ENCODE measurements at places on chromosomes 1 and 21. TPM values are rescaled to one million over a fixed set of nuclear protein-coding genes. Genes with fewer than 3 reads are reported as not detected.
A peak's percentile ranks its signal among the peaks of the same experiment; 100 is the strongest.

The MAEL gene
- not detected for total RNA-seq

DNA sequence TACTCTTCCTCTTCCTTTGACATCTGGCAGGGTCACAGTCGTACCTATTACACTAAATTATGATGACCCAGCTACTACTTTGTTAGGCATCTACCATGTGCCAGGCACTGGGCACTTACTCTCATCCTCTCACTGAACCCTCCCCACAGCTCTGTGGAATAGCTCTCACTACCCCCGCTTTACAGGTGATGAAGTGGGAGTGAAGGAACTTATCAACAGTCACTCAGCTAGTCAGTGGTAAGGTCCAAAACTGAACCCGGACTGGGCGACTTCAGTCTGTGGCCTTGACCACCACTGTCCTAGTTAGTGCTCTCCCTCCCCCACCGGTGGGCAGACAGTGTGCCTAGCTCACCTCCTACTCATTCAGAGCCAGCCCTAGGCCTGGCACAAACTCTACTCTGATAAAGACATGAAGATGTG is 12.3 kb downstream of the ADGRB2 start:
- no peak overlapping the region for H3K27ac ChIP-seq
- DNase-seq, result no peak
- H3K4me1 ChIP-seq, result peaks cover 67% of the 10 kb centered on the region
- H3K4me3 ChIP-seq, result no peak overlapping the region
- H3K27me3 ChIP-seq, result no peaks in the 10 kb centered on the region
- H3K36me3 ChIP-seq, result no peaks in the 10 kb centered on the region

DNA sequence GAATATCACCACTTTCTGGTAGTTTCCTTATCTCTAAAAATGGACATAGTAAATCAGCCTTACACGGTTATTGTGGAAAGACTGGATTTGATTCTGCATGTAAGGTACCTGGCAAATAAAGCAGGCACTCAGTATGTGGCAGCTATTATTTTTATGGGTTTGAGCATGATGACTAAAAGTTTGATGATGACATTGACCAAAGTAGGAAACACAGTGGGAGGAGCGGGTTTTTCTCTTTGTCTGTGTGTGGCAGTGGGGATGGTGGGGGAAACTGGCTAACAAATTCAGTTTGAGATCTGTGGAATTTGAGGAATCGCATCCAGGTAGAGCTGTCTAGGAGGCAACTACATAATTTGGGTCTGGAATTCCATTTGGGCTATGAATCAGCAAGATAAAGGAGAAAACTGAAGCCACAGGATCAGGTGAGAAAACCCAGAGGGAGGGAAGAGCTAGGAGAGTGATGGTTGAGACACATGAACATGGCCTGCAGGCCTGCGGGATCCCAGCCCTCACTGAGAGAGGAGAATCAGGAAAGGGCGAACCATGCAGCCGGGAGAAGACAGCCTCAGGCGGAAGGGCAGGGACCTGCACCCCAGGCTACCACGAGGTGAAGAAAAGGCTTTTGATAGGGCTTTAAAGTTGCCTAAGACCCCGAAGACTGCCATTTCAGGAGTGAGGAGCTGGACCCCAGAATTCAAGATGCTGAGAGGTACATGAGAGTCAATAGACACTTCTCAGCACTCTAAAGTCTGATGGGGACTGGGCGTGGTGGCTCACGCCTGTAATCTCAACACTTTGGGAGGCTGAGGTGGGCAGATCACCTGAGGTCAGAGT is 52.2 kb downstream of the MEF2D start:
- H3K27me3 ChIP-seq, result peaks cover 22% of the 10 kb centered on the region
- H3K36me3 ChIP-seq, result no peaks in the 10 kb centered on the region
- H3K4me1 ChIP-seq, result peaks cover 13% of the 10 kb centered on the region
- no peak overlapping the region for H3K27ac ChIP-seq
- DNase-seq, result no peak
- no peak overlapping the region for H3K4me3 ChIP-seq

The SHE gene
- 42.0 TPM for total RNA-seq

The NKAIN1 gene
- not detected for total RNA-seq

GRCh38 chr1:35190784-35191183 is 2.2 kb downstream of the SFPQ start:
- peaks cover 51% of the 10 kb centered on the region for H3K36me3 ChIP-seq
- peak overlapping the region; percentile 94 for H3K4me3 ChIP-seq
- H3K4me1 ChIP-seq, result peaks cover 37% of the 10 kb centered on the region
- no peak for DNase-seq
- H3K27ac ChIP-seq, result peak overlapping the region; percentile 100

The G0S2 gene
- total RNA-seq, result 22.3 TPM

- no peaks in the 10 kb centered on the region for H3K4me1 ChIP-seq
- H3K27ac ChIP-seq, result no peak overlapping the region
- no peak for DNase-seq
- H3K36me3 ChIP-seq, result no peaks in the 10 kb centered on the region
Observed at GRCh38 chr1:237613984-237614383, 276.7 kb downstream of the ZP4 start.

DNA sequence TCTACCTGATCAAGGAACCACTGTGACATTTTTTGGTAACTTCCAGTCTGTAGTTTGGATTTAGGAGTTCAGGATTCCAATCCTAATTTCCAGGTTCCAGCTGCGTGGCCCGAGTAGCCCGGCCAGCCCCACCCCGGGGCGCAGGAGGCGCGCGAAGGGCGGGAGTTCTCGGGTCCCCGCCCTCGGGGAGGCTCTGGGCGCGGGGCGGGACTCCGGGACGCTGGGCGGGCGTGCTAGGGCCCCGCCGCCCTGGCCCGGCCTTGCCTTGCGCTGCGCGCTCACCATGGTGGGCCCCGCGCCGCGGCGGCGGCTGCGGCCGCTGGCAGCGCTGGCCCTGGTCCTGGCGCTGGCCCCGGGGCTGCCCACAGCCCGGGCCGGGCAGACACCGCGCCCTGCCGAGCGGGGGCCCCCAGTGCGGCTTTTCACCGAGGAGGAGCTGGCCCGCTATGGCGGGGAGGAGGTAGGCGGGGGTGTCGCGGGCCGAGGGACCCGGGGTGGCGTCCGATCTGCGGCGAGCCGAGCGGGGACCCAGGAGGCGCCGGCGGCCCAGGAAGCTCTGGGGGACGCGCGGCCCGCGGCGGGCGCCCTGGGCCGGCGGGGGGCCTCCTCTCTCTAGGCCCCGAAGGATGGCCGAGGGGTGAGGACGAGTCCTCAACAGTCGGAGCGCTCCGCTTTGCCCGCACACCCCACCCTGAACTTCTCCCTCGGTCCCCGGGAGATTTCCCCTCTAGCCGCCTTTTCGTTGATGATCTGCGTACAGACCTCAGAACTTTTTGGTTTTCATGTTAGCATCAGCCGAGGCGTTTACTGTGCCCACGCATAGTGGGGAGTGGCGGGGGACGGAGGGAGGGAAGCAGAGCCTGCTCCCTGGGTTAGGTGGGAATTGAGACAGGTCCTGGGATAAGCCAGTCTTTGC is at the start of gene NENF:
TSS of gene NENF (plus strand) at position 260 of the 916 bp plus-strand sequence. CDS start at position 284, 24 bp downstream.
- DNase-seq, result peak; percentile 95
- H3K4me1 ChIP-seq, result peaks cover 20% of the 10 kb centered on the region
- no peaks in the 10 kb centered on the region for H3K27me3 ChIP-seq
- peak within 1 kb of the TSS; percentile 61 for H3K4me3 ChIP-seq

The OR2T10 gene
- 0.46 TPM for total RNA-seq

DNA sequence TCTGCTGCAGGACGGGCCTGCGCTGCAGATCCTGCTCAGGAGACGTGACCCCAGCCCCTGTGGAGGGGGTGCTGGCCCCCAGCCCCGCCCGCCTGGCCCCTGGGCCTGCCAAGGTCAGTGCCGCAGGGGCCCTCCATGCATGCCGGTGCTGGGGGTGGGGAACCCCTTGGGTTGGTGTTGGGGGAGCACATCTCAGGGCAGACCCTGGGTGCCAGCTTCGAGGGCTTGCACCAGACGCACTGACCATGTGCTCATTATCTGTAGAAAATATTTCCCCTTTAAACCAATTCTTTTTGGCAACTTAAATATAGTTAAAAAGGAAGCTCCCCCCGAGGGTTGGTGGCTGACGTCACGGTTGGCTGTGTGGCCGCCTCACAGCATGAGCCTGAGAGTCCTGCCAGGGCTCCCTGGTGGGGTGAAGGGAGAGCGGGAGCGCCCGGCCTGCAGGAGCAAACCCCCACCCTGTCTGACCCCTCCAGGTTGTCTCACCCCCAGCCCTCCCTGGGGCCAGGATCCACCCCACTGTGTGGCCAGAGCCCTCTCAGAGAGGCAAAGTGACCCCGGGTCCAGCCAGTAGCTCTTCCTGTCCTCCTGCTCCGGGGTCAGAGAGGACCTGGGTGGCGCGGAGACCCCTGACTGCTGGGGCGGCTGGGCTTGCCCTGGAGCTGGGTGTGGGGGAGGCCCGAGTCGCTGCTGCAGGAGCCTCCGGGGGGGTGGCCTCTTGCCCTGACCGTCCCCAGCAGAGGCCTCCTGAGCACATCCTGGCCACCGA is 5.3 kb upstream of the PFKL start:
- H3K27ac ChIP-seq, result no peak overlapping the region
- H3K4me1 ChIP-seq, result peaks cover 16% of the 10 kb centered on the region
- H3K4me3 ChIP-seq, result no peak overlapping the region
- H3K36me3 ChIP-seq, result no peaks in the 10 kb centered on the region
- DNase-seq, result no peak

GRCh38 chr1:59079434-59080140 is 217.3 kb upstream of the FGGY start:
- no peak overlapping the region for H3K4me3 ChIP-seq
- H3K4me1 ChIP-seq, result peaks cover 13% of the 10 kb centered on the region
- no peak overlapping the region for H3K27ac ChIP-seq
- no peaks in the 10 kb centered on the region for H3K36me3 ChIP-seq
- DNase-seq, result no peak
- no peaks in the 10 kb centered on the region for H3K27me3 ChIP-seq

The HP1BP3 gene
- total RNA-seq, result 170 TPM

DNA sequence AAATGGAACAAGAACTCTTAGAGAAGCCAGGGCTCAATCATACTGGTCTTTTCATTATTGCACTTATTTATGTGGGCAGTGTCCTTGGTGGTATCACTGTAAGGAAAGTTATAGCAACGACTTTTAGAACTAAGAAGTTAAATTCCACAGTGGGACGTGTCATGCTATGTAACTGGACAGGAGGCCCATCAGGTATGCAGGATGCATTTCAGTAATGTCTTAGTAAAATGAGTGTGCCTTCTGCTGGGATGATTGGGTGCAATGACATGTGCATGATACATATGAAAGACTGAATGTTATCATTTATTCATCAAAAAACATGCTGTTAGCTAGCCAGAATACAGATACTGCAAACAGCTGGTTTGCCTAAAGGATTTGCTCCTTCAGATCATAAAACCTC is 6.9 kb upstream of the ATP1B1 start:
- no peaks in the 10 kb centered on the region for H3K27me3 ChIP-seq
- H3K36me3 ChIP-seq, result no peaks in the 10 kb centered on the region
- H3K4me3 ChIP-seq, result no peak overlapping the region

GRCh38 chr1:54272134-54272533 is 72.2 kb downstream of the MRPL37 start:
- peak overlapping the region; percentile 82 for H3K27ac ChIP-seq
- peaks cover 65% of the 10 kb centered on the region for H3K4me1 ChIP-seq
- no peak overlapping the region for H3K4me3 ChIP-seq

DNA sequence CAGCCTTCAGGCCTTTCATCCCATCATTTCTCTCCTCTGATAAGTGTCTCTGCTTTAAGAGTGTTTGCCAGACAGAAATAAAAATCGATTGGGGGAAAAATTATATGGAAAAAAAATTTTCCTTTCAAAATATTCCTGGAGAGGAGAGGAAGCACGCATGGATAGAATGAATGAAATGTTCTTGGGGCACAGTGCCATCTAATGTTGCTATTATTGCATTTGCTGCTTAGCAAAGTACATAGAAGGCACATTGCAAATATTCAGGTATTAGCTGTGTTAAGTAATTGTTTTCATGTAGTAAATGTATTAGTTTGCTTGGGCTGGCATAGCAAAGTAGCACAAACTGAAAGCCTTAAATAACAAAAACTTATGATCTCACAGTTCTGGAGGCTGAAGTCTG is 18.1 kb downstream of the B3GALT5 start:
- H3K27ac ChIP-seq, result no peak overlapping the region
- no peak overlapping the region for H3K4me3 ChIP-seq
- no peaks in the 10 kb centered on the region for H3K4me1 ChIP-seq
- no peaks in the 10 kb centered on the region for H3K27me3 ChIP-seq

DNA sequence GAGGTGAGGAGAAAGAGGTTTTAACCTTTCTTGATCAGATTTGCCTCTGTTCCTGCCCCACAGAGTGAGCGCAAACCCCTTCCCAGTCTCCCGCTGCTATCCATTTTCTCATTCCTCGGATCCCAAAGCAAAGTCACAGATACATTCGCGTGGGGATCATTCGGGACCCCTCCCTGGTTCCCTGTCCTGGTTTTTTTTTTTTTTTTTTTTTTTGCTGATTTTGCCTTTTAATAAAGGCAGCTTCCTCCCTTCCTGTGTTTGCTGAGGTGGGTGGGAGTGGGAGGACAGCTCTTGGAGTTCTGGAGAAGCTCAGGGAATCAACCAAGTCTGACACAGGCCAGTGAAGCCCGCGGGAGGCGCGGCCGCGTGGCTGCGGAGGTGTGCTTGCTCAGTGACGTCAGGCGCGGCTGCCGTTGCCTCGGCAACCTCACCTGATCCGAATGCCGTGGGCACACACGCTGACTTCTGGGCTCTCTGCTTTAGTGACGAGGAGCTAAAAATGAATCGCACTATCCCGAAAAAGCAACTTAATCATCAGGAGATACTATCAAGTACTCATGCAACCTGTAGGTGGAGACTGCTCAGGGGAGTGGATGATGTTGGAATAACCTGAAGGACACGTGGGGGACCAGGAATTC is 106.4 kb downstream of the TBX19 start:
- no peak overlapping the region for H3K27ac ChIP-seq
- no peak overlapping the region for H3K4me3 ChIP-seq
- DNase-seq, result peak; percentile 85
- no peaks in the 10 kb centered on the region for H3K27me3 ChIP-seq

The RSPO1 gene
- total RNA-seq, result not detected

- peaks cover 24% of the 10 kb centered on the region for H3K27me3 ChIP-seq
- peaks cover 9% of the 10 kb centered on the region for H3K4me1 ChIP-seq
- no peak overlapping the region for H3K27ac ChIP-seq
- H3K36me3 ChIP-seq, result no peaks in the 10 kb centered on the region
Observed at GRCh38 chr1:153683854-153684253, 5.4 kb downstream of the NPR1 start.

The KCNE2 gene
- total RNA-seq, result not detected

GRCh38 chr1:198443365-198444233 is 96.9 kb downstream of the ATP6V1G3 start:
- H3K27me3 ChIP-seq, result no peaks in the 10 kb centered on the region
- no peak overlapping the region for H3K4me3 ChIP-seq
- H3K36me3 ChIP-seq, result no peaks in the 10 kb centered on the region
- H3K27ac ChIP-seq, result no peak overlapping the region
- DNase-seq, result no peak

- no peak for DNase-seq
- H3K27me3 ChIP-seq, result no peaks in the 10 kb centered on the region
- H3K27ac ChIP-seq, result no peak overlapping the region
Observed at GRCh38 chr1:168466092-168466713, 77.6 kb downstream of the XCL2 start.

DNA sequence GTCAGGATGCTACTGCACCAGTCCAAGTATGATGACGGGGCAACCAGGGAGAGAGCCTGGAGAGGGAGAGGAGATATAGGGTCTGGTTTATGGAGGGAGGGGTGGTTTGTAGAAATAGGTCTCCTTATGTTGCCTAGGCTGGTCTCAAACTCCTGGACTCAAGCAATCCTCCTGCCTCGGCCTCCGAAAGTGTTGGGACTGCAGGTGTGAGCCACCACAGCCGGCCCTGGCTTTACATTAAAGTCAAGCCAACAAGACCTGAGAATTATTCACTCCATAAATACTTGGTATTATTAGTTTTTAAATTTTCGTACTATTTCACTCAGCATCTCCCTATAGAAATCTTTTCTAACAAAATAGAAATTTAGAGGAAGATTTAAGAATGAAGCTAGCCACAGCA is 86.8 kb downstream of the MATN1 start:
- H3K27ac ChIP-seq, result no peak overlapping the region
